CD4-positive, alpha-beta T cell treated with Interleukin-17A for 4 hours (primary cell): ENCODE measurements at places on chromosomes 2 and 18.
A peak's percentile ranks its signal among the peaks of the same experiment; 100 is the strongest.

GRCh38 chr2:203996692-203997091, 60.1 kb downstream of the ICOS start:
- no peak for DNase-seq

GRCh38 chr18:44725300-44726058, 44.8 kb downstream of the SETBP1 start:
- DNase-seq, result peak; percentile 60

- DNase-seq, result no peak
These were observed 901.7 kb upstream of the LRRTM1 start for GRCh38 chr2:81206216-81206615.

DNA sequence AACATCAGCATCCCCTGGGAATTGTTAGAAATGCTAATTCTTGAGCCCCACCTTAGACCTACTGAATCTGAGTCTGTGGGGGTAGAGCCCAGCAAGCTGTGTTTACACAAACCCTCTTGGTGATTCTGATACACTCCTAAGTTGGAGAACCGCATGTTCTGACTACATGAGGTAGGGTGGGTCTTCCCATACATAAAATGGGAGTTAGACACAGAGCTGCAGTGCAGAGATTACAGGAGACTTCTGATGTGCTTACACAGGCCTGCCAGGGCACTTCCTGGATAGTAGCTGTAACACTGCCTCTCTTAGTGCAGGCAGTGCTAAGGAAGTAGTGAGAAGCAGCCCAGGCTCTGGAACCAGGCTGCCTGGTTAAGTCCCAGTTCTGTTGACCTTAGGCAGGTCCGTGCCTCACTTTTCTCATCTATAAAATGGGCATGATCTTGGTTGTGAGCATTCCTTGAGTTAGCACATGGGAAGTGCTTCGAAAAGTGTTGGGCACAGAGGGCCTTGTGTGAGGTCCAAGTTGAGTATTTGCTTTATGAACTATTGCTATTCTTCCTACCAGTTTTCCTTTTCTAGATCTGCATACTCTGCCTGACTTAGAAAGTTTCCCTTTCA, 67.3 kb downstream of the GLI2 start:
- no peak for DNase-seq

DNA sequence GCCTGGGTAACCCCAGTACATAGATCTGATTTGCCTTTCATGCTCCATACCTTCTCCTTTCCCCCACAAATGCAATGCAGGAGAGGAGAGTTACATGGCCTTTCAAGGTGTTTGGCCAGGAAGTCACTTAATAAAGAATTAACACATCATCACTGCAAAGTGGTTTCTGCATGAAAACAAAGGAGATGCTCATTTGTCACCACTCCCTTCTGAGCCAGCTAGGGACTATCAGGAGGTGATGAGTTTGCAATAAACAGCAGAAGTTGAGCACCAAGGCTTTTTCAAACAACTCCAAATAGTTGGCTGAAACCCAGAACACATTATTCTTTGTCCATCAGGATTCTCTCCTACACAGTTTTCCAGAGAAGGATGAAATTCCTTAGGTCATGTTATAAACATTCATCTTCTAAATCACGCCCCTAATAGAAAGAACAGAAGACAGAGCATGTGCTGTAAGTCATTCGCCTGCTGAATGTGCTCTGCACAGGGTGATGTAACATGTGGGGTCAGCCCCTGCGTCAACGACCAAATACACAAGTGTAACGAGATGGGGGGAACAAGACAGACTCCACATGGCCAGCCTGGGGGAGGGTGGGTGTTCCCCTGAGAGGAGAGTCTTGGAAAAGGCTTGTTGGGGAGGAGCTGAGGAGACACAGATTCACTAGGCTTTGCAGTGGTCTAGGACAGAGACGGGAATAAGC, 87.3 kb upstream of the RMDN2 start:
- DNase-seq, result no peak

DNA sequence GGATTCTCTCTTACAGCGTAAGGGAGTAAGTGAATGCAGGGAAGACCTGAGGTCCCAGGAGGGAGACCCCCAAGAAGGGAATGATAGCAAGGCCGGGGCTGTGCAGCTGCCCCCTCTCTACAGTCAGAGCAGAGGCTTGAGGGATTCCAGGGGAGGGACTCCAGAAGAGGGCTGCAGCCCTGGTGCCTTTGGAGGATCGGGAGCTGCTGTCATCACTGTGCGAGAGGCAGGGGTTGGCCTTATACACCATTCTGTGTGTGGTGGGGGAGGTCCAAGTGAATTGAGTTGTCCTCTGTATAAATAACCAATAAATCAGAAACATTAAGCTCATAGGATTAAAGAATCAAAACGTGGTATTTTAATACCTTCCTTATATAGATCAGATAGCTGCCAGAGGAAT, 114.9 kb downstream of the GLI2 start:
- no peak for DNase-seq

GRCh38 chr2:15624903-15625302, 33.2 kb downstream of the DDX1 start:
- DNase-seq, result no peak

DNA sequence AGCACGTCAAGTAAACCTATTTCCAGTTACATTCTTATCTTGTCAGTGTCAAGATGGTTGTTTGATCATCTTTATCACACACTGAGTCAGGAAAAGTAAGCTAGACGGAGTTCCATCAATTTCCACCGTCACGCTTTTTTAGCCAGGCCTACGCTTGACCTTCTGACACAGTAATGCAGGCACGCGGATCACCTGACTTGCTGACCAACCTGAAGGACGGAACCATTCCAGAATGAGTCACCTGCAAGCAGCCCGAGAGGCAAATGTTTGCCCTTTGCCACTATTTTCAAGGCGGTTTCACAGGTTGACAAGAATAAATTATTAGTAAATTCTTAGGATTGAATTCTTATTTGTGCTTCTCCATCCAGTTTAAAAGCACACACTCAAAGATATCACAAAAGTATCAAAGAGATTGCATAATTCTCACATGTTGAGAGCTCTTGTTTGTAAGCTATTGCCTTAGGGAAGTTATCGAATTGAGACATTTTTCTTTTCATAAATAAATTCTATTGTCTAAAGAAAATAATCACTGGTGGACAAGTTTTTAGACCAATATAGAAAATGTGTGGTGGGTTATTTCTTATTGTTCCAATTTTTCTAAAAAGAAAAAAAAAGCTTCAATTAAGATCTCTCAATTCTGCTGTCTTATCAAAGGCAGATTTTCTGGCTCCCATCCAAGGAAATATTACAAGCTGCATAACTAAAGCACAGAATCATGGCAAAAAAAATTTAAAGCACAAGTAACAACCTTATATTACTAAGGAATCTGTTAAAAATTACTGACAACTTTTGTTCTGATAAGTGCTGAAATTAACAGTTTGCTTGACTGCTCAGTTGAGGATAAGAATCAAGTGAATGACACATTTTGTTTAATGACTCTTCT, 31.9 kb downstream of the UXS1 start:
- no peak for DNase-seq
